Activated CD4-positive, alpha-beta T cell treated with anti-CD3 and anti-CD28 coated beads for 24 hours (primary cell): ENCODE measurements at places on chromosomes 4 and X.

DNA sequence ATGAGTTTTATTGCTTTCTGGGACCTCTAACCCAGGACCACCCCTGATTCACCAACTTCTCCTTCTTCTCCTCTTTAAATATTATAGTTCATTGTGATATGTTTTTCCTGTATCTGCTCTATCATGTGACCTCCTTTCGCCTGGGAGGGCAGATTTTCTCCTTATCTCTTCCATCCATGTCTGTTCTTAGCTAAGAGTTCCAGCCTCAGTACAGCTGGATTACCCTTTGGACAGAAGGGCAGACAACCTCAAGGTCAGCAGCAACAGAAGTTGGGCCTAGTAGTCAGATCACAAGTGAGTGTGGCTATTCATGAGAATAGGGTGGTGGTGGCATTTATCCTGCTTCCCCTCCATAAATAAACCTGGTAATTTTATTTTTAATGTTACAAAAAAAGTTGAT is 5.7 kb upstream of the XK start:
- DNase-seq: no peak

DNA sequence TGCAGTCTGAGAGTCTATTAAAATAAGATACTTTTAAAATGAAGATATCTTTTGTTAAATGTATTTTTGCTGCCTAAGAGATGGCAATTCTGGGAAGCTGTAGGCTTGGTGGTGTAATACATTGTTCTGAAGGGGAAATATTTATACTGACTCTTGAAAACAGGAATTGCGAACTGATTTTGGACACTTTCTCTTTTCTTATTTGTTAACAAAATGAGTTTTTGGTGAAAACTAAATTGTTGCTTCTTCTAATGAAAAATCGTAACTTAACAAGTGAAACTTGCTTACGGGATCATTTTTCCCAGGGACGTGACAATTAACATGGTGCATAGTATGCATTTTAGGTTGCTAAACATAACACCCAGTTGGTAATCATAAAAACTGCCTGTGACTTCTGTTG is 71.0 kb downstream of the RAPGEF2 start:
- DNase-seq: no peak

- DNase-seq: no peak
These were observed 18.7 kb upstream of the DDIT4L start for GRCh38 chr4:100208964-100209363.

DNA sequence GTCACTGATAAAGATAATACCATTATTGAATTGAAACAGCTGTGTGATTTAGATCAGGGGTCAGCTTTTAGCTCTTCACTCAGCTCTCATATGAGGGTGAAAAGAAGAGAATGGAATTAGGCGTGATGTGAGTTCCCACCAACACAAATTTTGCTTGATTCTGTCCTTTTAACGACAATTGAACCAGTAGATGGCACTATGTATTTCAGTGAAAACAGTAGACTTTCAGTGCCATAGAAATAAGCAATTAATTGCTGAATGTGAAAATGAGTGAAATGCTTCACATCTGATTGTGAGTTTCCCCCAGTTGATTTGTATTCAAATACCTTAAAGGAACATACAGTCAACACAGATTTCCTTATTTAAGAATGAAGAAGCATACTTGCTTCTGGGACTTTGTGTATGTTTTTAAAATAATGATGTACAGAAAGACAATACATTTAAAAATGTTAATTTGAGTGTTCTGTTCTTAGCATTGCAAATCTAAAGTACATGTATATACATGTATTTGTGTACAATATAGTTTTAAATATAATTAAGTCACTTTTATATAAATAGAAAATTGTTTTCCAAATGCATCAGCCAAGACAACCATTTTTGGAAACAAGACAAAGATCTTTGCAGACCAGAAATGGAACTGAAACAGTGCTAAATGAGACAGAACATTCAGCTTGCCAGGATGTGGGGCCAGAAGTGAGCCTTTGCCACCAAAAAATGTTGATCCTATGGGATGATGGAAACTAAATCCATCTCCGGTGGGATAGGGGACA is 178.8 kb downstream of the SNCA start:
- DNase-seq: no peak

- DNase-seq: no peak
These were observed 190.3 kb upstream of the TAPT1 start for GRCh38 chr4:16416601-16417000.

DNA sequence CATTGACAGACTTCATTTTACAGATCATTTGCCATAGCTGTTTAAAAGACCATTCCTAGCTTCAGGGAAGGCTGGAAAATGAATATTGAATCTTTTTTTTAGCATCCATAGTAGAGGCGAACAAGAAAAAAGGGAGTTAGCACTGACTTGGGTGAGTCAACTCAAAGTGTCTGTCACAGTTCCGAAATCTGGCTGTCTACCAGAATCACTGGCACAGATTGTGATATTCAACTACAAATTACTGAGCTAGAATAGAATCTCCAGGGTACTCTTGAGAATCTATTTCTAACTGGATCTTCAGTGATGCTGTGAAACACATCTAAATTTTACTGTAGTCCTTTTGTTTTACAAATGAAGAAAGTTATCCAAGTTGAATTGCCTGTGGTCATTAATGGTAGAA is 31.5 kb downstream of the SEC24B start:
- no peak for DNase-seq

DNA sequence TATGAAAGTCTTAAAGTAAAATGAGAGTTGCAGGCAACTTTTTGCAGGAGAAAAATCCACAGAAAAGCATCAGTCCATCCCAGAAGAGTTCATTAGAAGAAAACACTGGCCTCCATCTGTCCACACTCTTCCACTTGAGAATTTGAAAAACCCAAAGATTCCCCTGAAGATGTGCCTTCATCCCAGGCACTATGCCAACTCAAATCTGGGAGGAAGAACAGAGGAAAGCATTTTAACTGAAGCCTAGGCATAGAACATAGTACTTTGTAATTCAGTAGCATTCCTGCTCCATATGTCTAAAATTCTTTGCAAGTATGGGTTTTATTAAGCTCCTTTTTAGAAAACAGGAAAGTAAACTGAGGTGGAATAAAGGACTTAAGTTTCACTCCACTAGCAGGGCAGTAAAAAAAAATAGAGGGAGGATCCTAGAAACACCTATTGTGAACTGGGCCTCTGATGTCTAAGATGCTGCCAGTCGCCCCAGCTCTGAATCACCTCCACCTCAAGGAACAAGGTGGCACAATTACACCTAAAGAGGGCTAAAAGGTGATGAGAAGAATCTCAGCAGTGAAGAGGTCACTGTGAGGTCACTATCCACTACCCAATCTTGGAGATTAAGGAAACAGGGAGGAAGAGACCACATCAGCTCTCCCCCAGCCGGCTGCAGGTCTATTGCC is 141.9 kb upstream of the FAM241A start:
- no peak for DNase-seq

GRCh38 chr4:124025428-124025827 is 628.8 kb downstream of the SPRY1 start:
- DNase-seq: no peak

DNA sequence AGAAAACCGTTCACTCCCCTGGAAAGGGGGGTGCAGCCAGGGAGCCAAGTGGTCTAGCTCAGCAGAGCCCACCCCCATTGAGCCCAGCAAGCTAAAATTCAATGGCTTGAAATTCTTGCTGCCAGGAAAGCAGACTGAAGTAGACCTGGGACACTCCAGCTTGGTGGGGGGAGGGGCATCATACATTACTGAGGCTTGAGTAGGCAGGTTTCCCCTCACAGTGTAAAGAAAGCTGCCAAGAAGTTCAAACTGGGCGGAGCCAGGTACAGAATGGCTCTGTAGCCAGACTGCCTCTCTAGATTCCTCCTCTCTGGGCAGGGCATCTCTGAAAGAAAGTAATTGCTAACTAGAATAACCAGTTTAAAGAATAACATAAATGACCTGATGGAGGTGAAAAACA is 372.3 kb upstream of the F9 start:
- no peak for DNase-seq

GRCh38 chrX:107442914-107443527 is 6.4 kb upstream of the FRMPD3 start:
- DNase-seq: no peak

DNA sequence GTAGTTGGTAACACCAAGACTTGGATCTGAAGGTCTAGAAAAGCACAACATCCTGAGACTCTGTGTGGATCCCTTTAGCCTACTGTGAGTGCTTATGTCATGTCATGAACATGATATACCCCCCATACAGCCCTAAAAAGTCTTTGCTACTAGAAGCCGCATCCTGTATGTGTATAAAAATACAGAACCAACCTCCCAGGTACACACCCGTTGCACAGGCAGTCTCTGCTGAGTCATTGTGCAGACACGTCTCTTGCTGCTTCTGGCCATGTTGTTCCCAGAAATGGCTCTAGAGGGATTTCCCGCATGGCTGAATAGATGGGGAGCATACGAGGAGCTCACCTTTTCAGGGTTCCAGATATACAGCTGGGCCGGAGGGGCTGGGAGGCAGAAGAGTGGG is 93.3 kb downstream of the MAMLD1 start:
- no peak for DNase-seq

DNA sequence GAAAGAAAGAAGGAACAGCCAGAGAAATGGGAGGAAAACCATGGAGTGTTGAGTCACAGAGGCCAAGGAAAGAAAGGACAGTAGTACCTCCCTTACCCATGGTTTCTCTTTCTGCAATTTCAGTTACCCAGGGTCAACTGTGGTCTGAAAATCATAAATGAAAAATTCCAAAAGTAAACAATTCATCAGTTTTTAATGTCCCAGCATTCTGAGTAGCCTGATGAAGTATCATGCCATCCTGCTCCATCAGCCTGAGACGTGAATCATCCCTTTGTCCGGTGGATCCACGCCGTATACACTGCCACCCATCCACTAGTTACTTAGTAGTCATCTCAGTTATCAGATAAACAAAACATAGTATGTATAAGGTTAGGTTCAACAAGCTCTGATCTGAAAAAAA is 114.2 kb downstream of the COMMD8 start:
- no peak for DNase-seq

- DNase-seq: no peak
These were observed 83.5 kb upstream of the PPARGC1A start for GRCh38 chr4:23973308-23973855.

DNA sequence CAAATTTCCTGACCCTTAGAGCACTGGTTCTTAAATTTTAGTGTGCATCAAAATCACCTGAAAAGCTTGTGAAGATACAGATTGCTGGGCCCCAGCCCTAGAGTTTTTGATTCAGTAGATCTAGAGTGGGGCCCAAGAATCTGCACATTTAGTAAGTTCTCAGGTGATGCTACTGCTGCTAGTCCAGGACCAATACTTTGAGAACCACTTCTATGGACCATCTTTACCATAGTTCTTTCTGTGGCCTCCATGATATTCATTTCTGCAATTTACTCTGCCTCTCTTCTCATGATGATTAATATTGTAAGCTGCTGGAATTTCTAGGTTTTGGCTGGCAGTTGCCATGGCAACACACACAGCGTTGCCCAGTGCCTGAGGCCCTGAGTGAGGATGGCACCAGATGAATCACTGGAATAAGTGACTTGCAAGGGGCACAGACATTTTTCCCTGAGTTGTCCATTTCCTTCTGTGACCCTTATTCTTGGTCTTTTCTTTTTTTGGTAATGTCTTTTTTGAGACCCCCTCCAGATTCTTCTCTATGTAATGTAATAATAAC is 83.6 kb downstream of the PPP1R2C start:
- no peak for DNase-seq

DNA sequence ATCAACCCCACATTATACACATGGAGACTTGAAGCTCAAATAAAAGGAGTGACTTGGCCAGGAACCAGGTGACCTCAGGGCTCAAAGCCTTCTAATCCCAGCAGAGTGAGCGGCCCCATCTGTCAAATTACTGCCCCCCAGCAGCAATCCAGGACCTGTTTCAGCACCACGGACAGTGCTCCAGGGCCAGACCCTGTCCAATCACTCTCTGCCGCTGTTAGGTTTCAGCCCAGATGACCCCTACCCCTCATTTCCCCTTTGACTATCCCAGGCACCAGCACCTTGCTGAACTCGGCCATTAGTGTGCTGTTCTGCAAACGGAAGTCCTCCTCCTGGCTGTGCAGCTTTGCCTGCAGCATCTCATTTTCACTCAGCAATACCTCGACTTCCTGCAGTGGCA is 5.1 kb downstream of the GRIPAP1 start:
- no peak for DNase-seq

DNA sequence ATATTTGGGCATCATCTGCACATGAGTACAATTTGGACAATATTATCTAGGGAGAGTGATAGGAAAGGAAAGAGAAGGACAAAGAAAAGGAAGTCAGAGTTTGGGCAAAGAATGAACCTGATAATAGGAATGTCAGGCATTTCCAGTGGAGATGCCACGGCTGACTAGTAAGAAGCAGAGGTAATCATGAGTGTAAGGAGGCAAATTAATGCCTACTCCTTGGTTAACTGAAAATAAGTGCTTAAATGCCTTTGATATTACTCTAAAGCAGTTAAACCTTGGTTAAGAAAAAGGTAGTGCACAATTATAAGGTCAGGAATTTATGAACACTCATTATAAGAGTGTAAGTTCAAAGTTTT is 99.2 kb upstream of the DDIT4L start:
- no peak for DNase-seq

DNA sequence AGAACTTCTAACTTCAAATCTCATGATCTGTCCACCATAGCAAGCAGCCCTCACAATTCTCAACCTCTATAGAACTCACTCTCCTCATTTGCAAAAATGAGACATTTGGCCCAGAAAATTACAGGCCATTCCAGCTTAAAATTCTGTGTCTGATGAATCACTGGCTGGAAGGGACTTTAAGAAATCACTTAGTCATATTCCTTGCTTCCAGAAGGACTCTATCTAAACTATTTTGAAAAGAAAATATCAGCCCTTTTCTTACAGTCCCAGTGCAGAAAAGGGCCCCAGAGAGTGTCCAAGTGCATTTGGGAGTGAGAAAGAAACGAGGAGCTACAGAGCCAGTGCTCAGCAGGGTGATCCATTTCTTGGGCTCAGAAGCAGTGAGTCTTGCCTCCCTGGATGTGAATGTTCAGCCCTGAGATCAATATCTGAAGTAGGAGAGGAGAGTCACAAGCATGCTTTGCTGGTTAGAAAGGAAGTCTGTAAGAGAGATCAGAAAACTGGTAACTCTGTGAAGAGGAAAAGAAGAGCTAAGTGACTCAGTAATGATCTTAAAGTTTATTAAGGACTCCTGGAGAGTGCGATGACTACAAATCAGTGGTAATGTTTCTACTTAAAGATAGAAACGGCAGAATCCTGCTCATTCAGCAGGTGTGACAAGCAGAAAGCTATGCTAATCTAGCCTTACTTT is 139.8 kb downstream of the PALLD start:
- no peak for DNase-seq
